Left colon (tissue), 2 donors: ENCODE measurements at places on chromosomes 2 and 18. TPM values are rescaled to one million over a fixed set of nuclear protein-coding genes. Genes with fewer than 3 reads are reported as not detected.

- DNase-seq = no peak
Observed at GRCh38 chr2:7838669-7839068, 843.2 kb upstream of the ID2 start.

KIF3C gene
- total RNA-seq = 2.0 TPM

- no peak for DNase-seq
Observed at GRCh38 chr2:202703091-202703490, 68.3 kb downstream of the FAM117B start.

GRCh38 chr2:213086050-213086449, 65.4 kb downstream of the IKZF2 start:
- DNase-seq = no peak

GRCh38 chr2:118061135-118061955, 26.9 kb upstream of the INSIG2 start:
- no peak for DNase-seq

DNA sequence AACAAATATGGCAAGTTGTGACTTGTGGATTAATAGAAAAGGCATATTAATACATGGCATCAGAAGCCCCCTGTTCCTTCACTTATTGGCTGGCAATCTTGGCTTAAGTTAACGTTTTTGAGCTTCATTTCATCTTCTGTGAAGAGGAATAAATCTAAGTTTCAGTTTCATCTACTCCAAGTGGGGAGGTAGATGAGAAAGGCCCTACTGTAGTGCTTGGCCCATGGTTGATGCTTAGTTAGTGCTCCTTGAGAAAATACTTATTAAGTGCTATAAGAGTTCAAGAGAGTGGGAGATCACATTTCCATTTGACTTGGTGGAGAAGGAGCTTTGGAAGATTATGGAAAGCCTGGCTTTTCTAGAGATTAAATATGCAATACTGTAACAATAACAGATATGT, 244.3 kb downstream of the BABAM2 start:
- no peak for DNase-seq

DNA sequence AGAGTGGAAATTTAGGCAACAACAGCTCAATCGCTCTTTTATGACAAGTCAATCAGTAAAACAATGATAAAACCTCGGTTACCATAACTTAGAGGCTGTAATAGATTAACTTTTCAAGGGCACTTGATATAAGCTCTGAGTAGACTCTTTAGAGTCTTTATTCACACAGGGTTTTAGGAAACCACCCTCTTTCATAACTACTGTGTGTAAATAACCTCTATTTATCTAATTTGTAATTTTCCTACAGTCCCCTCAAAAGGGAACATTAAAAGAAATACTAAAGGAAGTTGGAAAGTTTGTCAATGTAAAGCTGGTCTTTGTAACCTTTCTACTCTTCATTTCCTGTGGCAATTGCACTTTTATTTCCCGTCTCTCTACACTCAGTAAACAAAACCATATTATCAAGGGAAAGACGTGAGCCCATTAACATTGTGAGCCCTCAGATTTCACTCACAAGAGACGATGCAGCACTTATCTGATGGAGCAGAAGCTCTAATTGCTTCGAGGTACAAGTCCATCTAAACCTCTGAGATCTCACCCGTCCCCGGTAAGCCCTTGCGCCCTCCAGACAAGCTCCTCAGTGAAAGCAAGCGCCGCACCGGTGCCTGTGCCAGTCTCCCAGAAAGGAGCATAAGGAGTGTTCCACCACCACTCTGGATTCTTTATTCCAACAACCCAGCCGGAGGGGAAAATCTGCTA, 1.1 kb upstream of the HOXD1 start:
- peak; percentile 47 for DNase-seq

DNA sequence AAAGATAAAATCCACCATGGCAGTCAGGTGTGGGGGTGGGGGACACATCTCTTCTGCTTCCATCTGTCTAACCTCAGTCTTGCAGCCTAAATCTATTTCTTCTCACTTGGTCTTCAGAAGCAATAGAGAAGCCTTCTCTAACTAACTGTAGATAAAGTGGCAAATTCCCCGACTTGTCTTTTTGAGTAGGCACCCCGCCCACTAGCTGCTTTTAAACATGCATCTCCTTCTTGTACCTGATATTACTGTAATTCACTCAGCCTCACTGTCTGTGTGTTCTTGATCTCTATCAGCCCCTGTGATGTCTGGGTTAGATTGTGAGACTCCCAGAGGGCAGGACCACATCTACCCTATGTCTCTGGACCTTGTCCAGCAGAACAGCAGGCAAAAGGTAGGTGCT, 6.8 kb downstream of the MARCHF4 start:
- no peak for DNase-seq

DNA sequence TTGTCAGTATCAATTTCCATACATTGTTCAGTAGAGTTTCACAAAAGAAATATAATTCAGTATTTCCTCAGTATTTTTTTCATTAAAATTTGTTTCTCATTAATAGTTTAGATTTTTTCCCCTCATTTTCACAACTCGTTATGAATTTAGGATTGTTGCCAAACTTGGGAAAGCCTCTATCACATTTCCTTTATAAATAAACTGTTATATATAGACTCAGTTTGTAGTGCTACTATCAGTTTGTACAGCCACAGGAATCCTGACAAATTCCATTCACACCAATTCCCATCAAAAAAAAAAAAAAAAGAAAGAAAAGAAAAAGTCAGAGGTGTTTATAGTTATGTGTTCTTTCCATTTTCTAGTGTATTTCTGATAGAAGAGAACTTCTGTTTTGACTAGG, 123.3 kb upstream of the DCC start:
- no peak for DNase-seq

- DNase-seq = no peak
Observed at GRCh38 chr2:46171411-46171953, 125.7 kb upstream of the EPAS1 start.

GTF3C2 gene
- 62.5 TPM for total RNA-seq

DNA sequence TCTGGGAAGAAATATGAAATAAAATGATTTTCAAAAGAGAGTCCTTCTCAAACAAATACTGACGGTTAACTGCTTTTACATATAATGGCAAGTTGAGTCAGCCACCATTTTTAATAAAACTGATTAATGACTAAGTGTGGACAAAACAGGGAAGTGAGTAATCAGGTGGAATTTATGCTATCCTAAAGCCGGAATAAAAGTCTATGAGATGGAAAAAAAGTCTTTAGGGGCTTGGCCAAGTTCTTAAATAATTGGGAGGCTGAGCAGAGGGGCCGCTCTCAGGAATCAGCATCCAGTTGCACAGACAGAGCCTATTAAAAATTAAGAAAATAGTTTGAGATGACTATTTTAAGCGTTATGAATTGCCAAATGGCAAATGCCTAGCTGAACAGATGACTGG, 58.6 kb upstream of the AFF3 start:
- no peak for DNase-seq

DNA sequence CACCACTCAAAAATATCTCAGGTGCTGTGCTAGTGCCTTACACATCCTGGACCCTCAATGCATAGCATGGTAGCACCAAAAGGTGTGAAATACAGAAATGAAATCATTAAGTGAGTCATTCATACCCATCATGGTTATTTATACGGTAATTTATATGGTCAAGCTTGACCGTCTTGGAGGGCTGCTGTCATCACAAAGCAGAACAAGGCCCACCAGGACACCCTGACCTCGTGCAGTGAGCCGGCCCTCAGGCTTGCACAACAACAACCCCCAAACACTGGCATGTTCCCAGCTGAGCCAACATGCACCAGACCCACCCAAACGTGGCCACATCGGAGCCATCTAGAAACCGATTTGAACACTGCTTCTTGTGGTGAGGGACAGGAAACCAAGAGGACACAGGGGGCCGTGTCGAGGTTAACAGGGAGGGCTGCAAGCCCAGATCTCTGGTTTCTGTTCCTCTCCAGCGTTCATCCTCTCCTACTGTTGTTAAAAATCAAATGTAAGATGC, 378.5 kb upstream of the ID2 start:
- DNase-seq = peak; percentile 68

CRYGD gene
- total RNA-seq = not detected

DNA sequence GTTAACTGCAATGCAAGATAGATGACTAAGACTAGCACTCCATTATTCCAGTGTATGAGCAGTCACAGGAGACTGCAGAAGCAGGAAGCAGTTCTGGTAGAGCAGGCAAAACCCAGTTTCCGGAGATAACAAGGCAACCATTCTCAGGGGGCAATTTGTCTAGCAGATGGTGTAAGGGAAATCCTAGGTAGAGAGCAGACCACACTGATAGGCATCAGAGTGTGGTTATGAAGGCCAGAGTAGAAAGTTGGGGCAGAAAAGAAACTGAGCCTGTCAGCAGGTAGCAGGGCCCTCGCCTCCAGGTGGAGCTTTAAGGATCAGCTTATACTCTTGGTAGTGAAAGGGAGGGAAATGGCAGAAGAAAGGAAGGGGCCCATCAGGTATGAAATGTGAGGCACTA, 164.4 kb downstream of the PDE11A start:
- DNase-seq = no peak

DNA sequence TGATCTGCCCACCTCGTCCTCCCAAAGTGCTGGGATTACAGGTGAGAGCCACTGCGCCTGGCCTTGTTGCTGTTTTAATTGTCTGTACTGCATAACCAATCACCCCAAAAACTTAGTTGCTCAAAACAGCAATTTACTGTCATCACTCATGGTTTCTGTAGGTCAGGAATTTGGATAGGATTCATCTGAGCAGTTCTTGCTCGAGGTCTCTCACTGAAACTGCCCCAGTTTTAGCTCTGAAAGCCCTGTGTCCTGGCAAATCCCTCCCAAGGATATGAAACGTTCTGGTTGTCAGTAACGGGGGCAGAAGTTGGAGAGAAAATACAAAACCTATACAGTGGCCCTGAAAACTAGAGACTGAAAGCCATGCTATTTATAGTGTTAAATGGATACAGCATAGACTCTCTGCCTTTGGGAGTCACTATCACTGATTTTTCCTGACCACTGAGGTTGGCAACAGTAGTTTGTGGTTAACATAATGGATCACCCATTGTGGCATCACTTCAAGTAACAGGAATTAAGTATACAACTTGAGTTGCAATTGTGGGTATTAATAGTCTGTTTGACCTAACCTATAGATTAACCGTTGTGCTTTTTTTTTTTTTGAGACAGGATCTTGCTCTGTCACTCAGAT, 27.2 kb upstream of the ERICH2 start:
- no peak for DNase-seq
